ENCODE measurements at places on chromosomes 11 and 22. TPM values are rescaled to one million over a fixed set of nuclear protein-coding genes. Genes with fewer than 3 reads are reported as not detected.

The C11orf86 gene
- not detected for total RNA-seq

The ACR gene
- total RNA-seq, result not detected

The RHOD gene
- total RNA-seq, result 0.89 TPM

The SOX10 gene
- not detected for total RNA-seq

The KRTAP5-2 gene
- not detected for total RNA-seq

The VWCE gene
- 5.4 TPM for total RNA-seq

The CECR2 gene
- total RNA-seq, result 0.18 TPM

All from activated naive CD4-positive, alpha-beta T cell treated with anti-CD3 and anti-CD28 coated beads, Interleukin-2, amount 50 U/mL, for 72 hours (primary cell).